ENCODE measurements at places on chromosomes 2 and 18. TPM values are rescaled to one million over a fixed set of nuclear protein-coding genes. Genes with fewer than 3 reads are reported as not detected.

PSMA8 gene
- 1.4 TPM for total RNA-seq

ERICH2 gene
- total RNA-seq, result not detected

APOB gene
- not detected for total RNA-seq

COQ10B gene
- total RNA-seq, result 35.1 TPM

TCF23 gene
- total RNA-seq, result not detected

CTAGE1 gene
- not detected for total RNA-seq

VSNL1 gene
- not detected for total RNA-seq
